ENCODE measurements at places on chromosomes 4 and X.

DNA sequence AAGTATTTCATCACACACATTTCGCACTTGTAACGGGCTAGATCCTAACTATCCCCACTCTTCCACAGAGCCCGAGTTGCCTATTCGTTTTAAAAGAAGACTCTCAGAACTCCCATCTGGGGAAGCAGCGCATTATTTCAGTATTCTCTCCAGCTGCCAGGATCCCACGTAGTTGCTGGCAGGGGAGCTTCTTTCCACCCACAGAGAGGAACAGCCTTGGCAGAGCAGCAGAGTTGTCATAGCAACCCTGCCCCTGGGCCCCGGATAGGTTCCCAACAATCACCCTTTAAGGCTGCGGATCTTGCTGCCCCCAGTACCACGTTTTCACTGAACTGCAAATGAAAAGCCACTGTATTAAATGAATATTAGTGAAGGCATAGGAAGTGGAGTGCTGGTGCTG is 106.7 kb downstream of the GPM6A start:
- no peak for DNase-seq

GRCh38 chr4:8350841-8351461 is 81.4 kb downstream of the HTRA3 start:
- DNase-seq = no peak

- DNase-seq = no peak
Observed at GRCh38 chr4:37674439-37674838, 11.7 kb downstream of the RELL1 start.

GRCh38 chrX:106177982-106178321 is 9.8 kb downstream of the PWWP3B start:
- DNase-seq = no peak

DNA sequence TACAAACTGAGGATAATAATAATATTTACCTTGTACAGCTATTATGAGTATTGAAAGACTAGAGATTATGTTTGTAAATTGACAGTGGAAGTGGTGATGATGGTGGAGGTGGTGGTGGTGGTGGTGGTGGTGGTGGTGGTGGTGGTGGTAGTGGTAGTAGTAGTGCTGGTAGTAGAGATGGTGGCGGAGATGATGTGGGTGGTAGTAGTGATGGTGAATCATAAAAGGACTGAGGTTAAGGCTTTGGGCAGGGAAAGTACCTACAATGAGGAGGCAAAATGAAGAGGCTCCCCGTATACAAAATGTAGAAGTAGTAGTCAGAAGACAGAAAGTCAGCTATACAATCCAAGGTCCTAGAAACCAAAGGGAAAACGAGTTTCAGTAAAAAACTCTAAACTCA is 214.1 kb downstream of the BCOR start:
- DNase-seq = no peak

DNA sequence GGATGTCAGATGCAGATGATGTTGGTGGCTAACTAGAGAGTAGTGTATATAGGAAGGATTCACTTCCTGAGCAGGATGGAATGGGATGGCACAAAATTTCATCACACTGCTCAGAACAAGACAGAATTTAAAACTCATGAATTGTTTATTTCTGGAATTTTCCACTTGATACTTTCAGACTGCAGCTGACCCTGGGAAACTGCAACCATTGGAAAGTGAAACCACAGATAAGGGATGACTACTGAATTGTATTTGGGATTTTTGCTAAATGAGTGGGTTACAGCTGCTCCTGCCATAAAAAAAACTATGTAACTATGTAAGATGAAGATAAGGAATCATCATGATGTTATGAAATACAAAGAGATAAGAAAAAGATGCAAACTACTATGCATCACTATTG is 51.4 kb downstream of the NPY5R start:
- DNase-seq = no peak

DNA sequence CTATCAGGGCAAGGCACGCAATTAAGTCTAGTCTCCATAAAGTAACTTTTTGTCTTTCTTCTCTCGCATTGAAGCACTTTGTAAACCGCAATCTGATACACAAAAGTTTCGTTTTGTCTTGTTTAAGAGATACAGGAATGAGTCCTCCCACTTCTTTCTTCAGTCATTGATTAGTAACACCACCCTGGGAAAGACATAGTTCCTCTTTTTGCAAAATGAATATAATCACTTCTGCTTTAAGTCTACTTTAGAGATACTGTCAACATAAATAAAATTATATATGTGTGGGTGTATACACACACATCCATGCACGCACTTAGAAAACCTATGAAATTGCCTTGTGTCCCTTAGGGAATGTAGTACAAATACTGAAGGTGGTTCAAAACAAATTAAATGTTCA is 11.7 kb downstream of the COQ2 start:
- no peak for DNase-seq
